Activated T-cell treated with anti-CD3 and anti-CD28 coated beads, Interleukin-2, amount 50 U/mL, for 24 hours (primary cell): ENCODE measurements at places on chromosomes 12 and 14.

DNA sequence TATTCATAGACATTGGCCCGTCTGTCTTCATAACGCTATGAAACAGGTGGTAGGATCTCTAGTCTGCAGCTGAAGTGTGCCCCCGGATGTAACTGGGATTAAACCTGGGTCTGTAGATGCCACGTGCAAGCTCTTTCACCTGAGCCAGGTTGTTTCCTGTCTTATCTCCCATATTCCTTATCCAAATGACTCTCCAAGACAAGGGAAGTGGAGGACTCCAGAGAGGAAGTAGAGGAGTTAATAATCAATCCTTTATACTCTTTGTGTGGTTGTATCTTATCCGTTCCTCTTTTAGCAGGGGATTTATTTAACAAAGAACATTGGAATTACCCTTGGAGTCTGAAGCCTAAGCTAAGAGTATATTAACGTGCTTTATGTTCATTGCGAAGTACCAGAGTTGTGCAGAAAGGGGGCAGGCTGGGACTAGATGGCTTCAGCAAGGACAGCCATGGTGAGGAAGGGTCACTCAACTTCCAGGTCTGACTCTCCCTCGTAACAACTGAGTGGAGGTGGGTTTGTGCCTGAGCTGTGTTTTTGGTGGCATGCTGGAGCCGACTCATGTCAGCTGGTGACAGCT, 82.8 kb downstream of the RIN3 start:
- DNase-seq = no peak

DNA sequence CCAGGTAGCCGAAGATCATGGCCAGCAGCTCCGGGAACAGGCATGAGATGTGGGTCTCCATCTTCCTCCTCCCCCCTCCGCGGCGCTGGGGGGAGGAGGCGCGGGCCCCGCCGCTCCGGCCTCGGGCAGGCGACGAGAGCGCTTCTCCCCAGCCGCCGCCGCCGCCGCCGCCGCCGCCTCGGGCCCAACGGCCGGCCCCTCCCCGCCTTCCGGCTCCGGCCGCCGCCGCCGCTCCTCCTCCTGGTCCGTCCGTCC, 448 bp downstream of the FBXL14 start:
- DNase-seq = no peak

DNA sequence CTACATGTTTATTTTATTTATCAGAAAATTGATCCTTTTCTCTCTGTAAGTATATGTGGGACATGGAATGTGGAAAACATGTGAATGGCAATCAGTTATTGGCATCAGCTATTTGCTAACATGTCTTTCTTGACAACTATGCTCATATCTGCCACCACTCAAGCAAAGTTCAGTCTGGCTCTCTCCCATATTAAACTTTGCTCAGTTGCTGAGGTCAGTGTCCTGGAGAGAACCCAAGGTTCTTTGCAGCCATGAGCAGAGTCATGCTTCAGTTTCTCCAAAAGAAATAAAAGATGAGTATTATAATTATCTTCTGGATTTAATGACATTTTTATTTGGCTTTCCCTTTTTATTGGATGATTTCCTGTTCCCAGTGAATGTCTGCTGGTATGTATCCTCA, 42.6 kb downstream of the A2M start:
- no peak for DNase-seq

- no peak for DNase-seq
These were observed 322.3 kb downstream of the DUSP6 start for GRCh38 chr12:89029961-89030360.

GRCh38 chr14:54722791-54723432, 156.0 kb downstream of the SAMD4A start:
- no peak for DNase-seq

DNA sequence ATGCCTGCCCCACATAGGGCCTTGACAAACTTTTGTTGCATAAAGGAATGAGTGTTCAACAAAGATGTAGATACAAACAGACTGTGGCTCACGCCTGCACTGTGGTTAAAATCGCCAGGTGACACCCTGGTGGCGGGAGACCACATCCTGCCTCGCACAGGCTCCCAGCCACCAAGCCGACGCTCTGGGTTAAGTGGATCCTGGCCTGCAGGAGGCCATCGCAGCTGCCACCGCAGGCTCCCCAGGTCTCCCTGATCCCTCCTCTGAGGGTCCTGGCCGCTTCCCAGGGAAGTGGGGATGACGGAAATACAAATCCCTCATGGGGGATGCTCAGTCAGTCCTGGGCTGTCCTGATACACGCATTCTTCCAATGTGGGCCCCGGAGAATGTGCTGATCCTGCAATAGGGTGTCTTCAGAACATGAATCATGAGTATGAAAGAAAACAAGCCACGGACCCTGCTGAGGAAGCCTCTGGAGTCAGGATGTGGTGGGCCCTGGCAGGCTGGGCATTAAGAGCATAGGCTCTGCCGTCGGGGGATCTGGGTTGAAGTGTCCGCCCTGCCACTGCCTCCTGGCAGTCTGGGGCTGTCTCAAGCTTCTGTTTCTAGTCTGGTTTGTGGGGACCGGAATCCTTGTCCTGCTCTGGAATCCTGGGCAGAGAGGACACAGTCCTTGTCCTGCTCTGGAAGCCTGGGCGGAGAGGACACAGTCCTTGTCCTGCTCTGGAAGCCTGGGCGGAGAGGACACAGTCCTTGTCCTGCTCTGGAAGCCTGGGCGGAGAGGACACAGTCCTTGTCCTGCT, 53.5 kb upstream of the BEGAIN start:
- peak; percentile 77 for DNase-seq

DNA sequence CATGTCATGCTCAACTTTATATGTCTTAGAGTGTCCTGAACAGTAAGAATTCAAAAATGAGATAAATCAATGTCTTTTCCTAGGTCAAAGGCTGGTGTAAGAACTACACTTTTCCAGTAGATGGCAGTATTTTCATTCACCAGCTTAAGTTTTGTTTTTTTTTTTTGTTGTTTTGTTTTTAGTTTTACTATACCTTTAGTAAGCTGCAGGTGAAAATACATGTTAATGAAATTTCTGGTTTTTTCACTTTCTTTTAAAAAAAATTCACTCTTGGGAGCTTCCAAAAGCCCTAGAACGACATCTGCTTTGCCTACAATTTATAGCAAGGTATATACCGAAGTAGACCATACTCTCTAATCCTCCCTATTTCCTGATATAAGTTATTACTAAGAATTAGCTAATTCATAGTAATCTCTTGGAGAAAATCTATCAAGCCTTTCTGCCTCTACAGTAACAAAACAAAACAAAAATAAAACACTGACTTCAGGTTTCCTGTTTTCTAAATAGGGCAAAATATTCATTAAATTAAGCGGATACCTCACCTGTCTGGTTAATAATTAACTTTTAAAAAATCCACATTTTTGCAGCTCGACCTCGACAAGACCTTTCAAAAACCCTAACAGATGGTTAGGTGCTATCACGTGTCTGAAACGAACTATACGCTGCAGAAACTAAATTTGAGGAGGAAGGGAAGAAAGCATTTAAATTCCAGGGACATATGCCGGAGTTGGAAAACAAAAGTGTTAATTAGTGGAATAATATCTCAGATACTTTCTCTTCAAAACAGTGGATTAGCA, 2.7 kb upstream of the SAMD4A start:
- no peak for DNase-seq

DNA sequence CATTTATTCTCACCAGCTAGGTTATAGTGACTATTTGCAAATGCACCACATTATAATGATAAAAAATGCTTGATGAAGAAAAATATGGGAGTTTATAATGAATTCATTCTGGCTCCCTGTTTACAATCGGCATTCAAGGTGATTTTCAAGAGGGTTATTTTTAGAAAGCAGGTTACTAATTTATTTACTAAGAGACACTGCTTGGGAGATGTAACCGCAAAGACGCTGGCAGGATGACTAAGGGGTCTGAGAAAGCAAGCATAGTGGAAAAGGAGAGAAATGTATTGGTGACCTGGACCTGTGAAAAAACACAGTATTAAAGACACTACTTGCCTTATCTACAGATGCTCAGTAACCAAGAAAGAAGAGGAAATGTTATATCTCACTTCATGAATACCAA, 13.3 kb upstream of the PITPNM2 start:
- DNase-seq = no peak

- DNase-seq = no peak
These were observed 10.7 kb upstream of the LHX5 start for GRCh38 chr12:113482334-113482733.

DNA sequence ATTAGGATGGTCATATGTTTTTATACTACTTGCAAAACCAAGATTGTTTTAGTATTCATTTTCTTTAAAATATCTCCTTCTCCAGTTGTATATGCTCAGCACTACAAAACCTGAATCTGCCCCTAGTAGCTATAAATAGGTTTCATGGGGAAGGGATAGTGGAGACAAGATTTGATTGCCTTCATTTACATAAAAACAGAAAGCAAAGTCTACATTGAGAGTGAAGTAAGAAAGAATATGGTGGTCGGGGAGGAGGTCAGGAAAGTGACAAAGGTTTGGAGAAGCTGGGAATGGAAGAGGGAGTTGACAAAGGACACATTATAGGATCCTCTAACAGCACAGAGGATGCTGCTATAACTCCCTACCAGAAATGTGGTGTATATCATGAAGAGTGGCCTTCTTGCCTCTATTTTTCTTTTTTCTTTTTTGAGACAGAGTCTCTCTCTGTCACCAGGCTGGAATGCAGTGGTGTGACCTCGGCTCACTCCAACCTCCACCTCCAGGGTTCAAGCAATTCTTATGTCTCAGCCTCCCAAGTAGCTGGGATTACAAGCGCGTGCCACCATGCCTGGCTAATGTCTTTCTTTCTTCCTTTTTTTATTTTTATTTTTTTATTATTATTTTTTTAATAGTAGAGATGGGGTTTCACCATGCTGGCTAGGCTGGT, 6.6 kb upstream of the LRP6 start:
- no peak for DNase-seq

GRCh38 chr12:112419297-112420133, 768 bp downstream of the PTPN11 start:
- DNase-seq = no peak

GRCh38 chr14:105322791-105323556, 8.4 kb downstream of the PACS2 start:
- DNase-seq = no peak

GRCh38 chr14:87676814-87677437, 316.1 kb downstream of the GALC start:
- no peak for DNase-seq

DNA sequence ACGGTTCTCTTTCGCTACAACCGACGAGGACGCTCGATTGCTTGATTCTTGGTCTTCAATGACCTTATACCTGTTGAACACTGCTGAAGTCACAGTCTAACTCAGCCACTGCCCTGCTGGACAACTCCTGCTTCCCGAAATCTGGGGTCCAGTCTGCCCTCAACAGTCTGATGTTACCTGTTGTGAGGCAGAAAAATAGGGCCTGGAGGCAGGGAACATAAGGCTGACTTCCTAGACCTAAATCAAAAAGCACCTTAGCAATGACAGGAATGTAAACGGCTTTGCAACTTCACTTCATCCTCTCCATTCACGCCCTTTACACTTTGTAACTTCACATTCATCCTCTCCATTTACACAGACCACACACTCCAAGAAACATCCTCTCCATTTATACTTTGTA, 597 bp upstream of the GLTP start:
- DNase-seq = no peak

GRCh38 chr12:50961708-50962107, 9.4 kb downstream of the HIGD1C start:
- DNase-seq = no peak

GRCh38 chr14:45270031-45270430, 17.0 kb upstream of the MIS18BP1 start:
- no peak for DNase-seq

- DNase-seq = peak; percentile 53
These were observed at the start of gene NTN4 for GRCh38 chr12:95790033-95790916. Gene NTN4 (minus strand): TSS chr12:95790764. CDS start chr12:95790309, 455 bp downstream.

GRCh38 chr12:96297504-96297903, 102.7 kb downstream of the CDK17 start:
- no peak for DNase-seq

GRCh38 chr12:57131896-57132744, 3.8 kb downstream of the LRP1 start:
- no peak for DNase-seq

GRCh38 chr12:2112401-2112800, 59.6 kb downstream of the CACNA1C start:
- DNase-seq = no peak

- no peak for DNase-seq
These were observed 18.2 kb downstream of the RTN1 start for GRCh38 chr14:59852350-59852749.

GRCh38 chr12:66195242-66195641, 6.2 kb downstream of the IRAK3 start:
- no peak for DNase-seq

- DNase-seq = no peak
These were observed 55.6 kb upstream of the PTPRB start for GRCh38 chr12:70692681-70693288.
